ENCODE measurements at places on chromosomes 7 and 10.

- DNase-seq: no peak
These were observed 168.3 kb downstream of the AKR1D1 start for GRCh38 chr7:138244606-138245005.

DNA sequence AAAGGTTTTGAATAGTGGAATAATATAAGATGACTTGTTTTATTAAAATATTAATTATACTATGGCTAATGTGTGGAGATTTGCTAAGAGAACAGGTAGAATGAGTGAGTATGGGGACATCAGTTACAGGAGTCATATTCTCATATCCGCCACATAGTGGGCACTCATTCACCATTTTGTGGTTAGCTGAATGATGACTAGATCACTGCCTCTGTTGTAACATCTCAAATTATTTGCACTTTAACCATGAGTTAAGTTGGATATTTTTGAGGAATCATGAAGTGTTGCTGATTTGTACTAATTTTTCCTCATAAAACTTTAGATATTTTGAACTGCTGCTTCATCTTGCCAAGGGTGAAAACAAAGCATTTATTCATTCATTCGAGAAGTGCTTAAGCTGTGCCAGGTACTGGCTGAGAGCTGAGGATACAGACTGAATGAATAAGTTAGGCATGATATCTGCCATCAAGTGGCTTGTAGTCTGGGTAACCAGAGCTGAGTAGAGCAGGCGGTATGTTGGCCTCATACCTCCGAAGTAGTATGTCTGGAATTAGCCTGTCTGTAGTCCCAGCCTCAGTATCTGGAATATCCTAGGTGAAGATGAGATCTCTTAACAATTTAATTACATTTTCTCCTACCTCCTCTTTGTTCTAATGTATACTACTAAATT is 100.5 kb downstream of the ZEB1 start:
- DNase-seq: no peak

- DNase-seq: no peak
These were observed 66.0 kb downstream of the REEP3 start for GRCh38 chr10:63587191-63587590.

GRCh38 chr7:32579776-32580175 is 84.5 kb downstream of the AVL9 start:
- no peak for DNase-seq

DNA sequence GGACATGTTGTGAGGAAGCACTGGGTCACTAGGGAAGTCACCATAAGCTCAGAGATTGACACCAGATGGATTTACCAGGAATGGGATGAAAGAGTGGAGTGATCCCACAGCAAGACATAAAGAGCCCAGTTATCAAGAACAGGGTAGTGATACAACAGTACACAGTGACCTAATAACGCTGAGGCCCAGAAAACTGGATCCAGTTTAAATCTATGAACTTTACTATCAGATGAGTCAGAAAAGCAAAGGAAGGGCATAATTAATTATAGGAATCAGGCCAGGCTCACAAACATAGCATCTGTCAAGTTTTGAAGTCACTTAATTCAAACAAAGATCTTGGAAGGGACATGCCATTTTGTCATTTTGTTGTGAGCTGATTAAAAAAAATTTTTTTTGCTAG is 73.5 kb downstream of the LRRN3 start:
- DNase-seq: no peak

DNA sequence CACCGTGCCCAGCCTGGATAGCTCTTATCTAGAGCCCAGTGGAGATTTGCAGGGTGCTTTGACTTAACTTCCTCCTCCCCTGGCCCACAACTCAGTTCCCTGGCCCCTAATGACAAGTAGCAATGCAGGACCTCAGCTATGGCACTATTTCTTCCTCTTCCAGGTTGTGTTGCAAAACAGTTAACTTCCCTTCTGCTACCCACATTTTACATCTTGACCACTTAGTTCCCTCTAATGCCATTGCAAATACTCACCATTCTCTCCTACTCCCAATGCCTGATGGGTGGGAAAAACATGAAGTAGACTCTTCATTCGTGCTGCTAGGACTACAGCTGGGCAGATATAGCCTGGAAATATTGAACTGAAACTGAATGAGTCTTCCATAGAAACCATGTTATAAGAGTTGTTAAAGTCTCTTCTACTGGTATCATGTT is 39.1 kb upstream of the FGL2 start:
- no peak for DNase-seq

- no peak for DNase-seq
These were observed 472.2 kb downstream of the ARL4A start for GRCh38 chr7:13159467-13160184.

DNA sequence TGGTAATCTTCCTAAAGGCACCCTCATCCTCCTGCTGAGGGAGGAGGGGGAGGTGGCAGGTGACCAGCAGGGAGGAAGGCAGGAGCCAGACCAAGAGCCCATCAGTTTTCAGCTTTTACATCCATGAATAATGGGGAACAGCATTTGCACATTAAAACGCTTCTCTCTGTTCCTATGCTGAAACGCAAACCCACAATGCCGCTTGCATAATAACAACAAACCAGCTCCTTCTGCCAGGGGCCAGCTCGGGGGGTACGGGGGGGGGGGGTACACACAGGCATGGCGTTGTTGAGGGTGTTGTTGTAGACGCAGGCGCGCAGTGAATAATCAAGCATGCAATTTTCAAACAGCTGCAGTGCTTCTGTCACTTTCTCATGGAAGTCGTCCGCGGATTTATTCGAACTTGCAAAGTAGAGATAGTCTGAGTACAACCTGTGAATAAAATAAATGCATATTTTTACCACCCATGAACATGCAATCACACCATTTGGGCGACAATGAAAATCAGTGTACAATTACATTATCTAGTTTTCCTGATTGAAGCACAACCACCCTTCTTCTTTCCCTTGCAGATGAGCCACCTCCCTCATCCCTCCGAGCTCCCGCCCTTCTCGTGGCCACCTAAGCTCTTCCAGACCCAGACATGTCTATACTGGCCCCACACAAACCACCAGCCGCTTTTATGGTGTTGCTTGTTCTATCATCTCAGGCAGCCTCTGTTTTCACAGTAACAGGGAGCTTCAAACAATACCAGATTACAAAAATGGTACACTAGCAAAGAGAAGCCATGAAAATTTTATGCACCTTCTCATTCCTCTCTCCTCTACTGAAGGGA is 72.2 kb downstream of the CHST15 start:
- no peak for DNase-seq

DNA sequence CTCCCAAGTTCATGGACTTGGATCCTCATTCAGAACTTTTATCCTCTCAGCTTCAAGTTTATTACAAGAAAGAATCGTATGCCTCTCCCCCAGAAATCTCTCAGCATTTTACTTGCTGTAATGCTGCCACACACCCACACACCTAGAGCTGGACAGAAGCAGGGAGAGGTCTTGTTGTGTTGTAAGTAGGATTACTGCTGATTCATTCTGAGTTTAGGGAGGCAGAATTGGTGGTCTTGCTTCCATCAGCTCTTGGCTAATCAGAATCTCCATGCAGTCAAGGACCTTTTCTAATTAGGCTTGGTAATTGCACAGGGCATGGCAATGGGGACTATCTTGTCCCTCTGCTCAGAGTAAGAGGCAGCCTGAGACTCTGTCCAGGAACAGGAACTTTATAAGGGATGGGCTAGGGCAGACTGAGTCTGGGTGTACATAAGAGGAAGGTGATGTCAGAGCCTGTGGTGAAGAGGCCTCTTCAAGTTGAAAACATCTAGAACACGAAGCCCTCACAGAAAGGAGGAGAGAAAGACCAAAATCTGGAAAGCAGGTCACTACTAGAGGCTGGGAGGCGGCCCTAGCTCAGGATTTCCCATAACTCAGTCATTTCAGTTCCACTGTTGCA is 7.0 kb upstream of the PTPRE start:
- no peak for DNase-seq

DNA sequence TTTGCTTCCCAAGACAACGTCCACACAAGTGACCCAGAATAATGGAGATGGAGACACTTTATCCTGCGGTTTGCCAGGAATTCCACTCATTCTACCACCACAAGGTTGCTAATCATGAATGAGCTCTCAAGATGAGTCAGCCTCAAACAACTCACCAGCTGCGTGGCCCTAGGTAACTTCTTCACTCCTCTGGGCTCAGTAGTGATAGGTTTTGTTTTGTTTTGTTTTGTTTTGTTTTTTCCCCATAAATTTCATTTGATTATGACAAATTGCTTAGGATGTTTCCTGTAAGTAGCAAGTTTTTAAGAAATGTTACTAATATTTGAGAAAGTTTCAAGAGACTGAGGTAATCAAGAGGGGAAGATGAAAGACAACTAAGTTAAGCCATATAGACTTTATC is 286.8 kb downstream of the PARD3 start:
- no peak for DNase-seq

GRCh38 chr7:81629702-81630101 is 140.1 kb downstream of the HGF start:
- no peak for DNase-seq

DNA sequence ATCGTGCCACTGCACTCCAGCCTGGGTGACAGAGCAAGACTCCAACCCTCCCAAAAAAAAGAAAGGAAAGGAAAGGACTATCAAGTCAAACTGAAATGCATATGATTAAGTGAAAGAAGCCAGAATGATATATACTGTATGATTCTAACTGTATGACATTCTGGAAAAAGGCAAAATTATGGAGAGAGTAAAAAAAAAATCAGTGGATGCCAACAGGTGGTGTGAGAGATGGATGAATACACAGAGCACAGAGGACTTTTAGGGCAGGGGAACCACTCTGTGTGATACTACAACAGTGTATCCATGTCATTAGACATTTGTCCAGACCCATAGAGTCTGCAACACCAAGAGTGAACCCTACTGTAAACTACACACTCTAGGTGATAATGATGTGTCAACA is 99.2 kb downstream of the SLIT1 start:
- no peak for DNase-seq

- DNase-seq: no peak
These were observed at the start of gene PIK3CG for GRCh38 chr7:106865130-106866041. Gene PIK3CG, plus strand, starts transcription at chr7:106865282. Its CDS starts 2,280 bp downstream, at chr7:106867562.

DNA sequence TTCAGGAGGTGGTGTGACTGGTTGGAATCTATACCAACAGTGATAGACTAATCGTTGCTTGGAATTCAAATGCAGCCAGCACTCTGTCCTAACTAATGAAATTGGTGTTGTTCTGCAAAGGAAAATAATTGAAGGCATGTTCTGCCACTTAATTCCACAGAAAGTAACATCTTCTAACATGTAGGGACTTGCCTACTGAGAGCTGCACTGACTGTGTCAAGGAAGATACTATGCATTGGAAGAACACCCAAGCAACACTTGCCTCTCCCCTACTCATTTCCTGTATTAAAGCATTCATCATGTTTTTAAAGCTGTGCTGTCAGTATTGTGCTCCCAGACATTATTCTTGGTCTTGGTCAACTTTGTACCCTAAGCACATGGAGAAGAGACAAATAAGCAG is 2.7 kb upstream of the CYP3A7 start:
- DNase-seq: no peak

DNA sequence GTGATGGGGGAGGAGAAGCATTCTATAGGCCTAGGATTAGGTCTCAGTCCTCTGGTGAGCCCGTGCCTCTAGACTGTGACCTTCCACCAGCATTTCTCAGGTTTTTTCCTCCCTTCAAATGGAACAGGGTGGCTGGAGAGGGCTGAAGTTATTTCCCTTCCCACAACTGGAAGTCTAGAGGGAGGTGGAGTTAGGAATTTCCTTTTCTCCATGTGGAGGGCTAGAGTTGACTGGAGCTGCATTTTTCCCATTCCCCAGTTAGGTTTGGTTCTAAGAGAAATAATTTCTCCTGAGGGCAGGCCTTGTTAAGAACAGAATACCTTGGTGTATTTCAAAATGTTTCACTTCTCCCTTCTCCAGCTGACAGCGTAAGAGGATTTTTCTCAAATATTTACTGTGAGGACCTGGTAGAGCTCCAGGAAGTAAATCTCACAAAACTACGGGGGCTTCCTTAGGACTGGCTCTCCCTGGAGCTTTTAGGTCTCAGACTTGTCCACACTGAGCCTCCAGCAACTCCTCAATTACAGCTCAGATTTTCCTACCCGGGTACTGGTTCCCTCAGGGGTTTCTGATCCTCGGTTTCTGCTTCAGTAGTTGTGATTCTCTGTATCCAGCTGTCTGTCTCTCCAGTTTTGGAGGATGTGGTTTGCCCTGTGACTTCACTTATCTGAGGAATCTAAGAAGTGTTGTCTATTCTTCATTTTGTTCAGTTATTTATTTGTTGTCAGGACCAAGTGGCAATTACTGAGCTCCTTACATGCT is 6.0 kb upstream of the REEP3 start:
- DNase-seq: no peak

GRCh38 chr10:96587264-96588059 is 650 bp upstream of the TM9SF3 start:
- no peak for DNase-seq

DNA sequence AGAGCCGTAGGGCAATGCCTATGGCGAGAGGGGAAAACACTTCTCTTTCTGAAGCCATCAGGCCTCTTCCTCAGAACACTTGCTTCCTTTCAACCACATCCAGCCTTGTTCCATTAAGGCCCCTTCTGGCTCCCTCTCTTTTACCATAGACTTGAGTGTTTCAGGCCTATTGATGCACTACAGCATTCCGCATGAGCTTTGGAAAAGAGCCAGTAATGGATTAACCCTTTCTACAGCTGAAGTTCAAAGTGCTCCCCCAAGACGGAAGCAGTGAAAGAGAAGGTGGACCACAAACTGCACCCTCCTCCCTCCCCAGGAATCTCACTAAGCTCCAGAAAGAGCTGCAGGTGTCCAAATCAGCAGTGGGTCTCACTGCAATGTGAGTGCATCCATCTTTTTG is 102.7 kb upstream of the C7orf33 start:
- no peak for DNase-seq

GRCh38 chr10:103353281-103353680 is 2.3 kb upstream of the PCGF6 start:
- DNase-seq: no peak

DNA sequence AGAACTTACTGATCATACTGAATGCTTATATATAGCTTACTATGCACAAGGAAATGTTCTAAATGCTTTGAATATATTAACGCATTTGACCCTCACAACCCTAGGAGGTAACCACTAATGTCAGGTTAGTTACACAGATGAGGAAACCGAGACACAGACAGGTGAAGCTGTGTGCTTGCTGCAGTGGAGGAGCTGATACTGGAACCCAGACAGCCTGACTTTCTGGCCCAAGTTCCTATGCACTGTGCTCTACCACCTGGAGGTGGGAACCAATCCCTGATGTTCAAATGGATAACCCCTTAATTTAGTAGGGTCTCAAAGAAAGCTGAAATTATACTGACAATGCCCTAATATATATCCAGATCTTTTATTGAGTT is 119.6 kb downstream of the SORBS1 start:
- DNase-seq: no peak

DNA sequence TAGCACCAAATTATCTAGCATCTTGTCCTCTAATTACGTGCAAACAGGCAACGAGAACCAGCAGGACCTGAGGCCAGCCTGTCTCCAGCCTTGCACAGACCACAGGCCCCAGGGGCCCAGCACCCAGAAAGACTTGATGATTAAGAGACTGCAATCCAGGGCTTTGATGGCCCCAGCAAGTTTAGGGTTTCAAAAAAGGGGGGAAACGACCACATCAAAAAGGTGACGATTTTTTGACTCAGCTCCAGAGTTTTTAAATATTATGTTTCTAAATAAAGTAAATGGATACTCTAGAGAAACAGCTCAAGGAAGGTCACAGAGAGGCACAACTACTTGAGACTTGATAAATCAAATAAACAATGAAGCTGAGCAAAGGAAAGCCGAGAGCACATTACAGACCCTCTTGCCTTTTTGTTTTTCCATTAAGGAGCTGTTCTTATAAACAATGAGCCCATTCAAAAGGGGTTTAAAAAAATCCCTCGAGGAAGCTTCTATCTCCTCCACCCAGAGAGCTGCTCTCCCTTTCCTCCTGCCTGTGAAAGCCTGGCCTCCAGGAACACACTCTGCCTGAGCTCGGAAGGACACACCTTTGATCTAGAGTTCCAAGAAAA is 44.1 kb downstream of the GLI3 start:
- DNase-seq: no peak

Measured in activated CD4-positive, CD25-positive, alpha-beta regulatory T cell treated with anti-CD3 and anti-CD28 coated beads, Interleukin-2, amount 50 U/mL, for 72 hours (primary cell).